ENCODE measurements at places on chromosomes 2 and 18.

DNA sequence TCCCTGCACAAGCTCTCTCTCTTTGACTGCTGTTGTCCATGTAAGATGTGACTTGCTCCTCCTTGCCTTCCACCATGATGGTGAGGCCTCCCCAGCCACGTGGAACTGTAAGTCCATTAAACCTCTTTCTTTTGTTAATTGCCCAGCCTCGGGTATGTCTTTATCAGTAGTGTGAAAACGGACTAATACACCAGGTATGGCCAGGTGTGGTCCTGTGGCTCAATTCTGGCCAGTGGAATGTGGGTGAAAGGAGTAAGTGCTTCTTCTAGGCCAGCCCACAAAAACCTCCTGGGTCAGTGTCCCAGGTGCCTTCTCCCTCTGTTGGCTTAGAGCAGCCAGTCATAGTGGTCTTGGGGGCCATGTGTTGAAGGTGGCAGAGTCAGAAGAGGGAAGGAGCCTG is 57.0 kb downstream of the PRKCE start:
- no peak for DNase-seq

DNA sequence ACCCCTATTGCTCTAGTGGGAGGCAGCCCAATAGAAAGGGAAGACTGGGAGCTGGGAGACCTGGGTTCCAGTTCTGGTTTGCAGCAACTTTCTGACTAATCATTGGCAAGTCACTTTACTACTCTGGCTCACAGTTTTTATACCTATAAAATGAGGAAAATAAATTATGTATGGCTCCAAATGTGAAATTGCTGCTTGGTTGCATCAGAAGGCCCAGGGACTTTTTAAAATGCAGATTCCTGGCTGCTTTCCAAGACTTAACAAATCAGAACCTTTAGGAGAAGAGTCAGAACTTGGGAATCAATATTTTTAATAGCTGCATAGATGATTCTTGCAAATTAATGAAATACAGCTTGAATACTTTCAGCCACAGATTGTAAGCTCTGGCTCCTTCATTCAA is 943.9 kb downstream of the EPHA4 start:
- DNase-seq, result no peak

GRCh38 chr2:170216428-170216827 is 38.5 kb downstream of the MYO3B start:
- no peak for DNase-seq

- DNase-seq, result no peak
Measured at GRCh38 chr18:45576931-45577330, 38.3 kb upstream of the SLC14A2 start.

DNA sequence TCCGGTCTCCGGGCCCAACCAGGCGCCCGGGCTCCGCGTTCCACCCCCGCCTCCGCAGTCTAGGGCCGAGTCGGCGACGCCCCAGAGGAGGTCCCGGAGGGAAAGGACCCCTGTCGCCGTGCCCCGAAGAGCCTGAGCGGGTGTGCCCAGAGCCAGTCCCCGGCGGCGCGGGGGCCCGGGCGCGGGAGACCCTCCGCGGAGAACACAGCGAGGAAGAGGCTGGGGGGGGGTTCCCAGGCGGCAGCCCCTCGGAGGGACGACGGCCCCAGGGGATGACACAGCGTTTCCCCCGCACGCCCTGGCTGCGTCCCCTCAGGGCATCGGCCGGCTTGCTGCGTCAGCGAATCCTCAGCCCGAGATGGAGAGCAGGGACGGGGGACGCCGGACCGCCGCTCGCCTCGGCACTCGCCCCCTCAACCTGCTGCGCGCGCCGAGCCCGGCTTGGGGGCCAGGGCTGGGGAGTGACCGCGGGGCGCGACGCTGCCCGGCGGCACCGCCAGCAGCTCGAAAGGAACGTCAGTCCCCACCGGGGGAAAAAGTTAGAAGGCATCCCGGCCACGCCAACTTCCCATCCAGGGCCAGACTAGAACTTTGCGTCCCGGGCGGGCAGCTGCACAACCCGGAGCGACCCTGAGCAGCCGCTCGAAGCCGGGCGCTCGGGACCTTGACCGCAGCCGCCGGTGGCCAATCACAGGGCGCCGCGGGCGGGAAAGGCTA is 711 bp downstream of the SFXN5 start:
- DNase-seq, result peak; percentile 70

DNA sequence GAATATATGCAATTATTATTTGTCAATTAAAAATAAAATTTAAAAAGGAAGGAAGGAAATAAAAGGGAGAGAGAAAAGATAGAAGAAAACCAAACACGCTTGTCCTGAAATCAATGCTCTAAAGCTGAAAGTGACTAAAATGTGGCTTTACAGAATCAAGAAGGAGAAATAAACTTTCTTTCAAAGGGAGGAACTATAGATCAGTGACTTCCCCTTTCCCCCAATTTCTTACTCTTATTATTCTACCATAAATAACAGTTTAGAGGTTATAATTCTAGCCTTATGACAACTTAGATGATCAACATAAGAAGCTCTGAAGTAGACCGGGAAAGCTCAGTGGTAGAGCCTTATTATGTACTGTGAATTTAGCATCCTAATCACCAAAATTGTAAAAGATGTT is 122.5 kb downstream of the ARHGAP15 start:
- no peak for DNase-seq

- DNase-seq, result no peak
Measured at GRCh38 chr2:11533278-11534070, at the start of gene GREB1. Gene GREB1, plus strand, starts transcription at chr2:11534045. Its CDS starts 22,570 bp downstream, at chr2:11556615.

- no peak for DNase-seq
Measured at GRCh38 chr2:196295005-196295404, 123.6 kb upstream of the STK17B start.

DNA sequence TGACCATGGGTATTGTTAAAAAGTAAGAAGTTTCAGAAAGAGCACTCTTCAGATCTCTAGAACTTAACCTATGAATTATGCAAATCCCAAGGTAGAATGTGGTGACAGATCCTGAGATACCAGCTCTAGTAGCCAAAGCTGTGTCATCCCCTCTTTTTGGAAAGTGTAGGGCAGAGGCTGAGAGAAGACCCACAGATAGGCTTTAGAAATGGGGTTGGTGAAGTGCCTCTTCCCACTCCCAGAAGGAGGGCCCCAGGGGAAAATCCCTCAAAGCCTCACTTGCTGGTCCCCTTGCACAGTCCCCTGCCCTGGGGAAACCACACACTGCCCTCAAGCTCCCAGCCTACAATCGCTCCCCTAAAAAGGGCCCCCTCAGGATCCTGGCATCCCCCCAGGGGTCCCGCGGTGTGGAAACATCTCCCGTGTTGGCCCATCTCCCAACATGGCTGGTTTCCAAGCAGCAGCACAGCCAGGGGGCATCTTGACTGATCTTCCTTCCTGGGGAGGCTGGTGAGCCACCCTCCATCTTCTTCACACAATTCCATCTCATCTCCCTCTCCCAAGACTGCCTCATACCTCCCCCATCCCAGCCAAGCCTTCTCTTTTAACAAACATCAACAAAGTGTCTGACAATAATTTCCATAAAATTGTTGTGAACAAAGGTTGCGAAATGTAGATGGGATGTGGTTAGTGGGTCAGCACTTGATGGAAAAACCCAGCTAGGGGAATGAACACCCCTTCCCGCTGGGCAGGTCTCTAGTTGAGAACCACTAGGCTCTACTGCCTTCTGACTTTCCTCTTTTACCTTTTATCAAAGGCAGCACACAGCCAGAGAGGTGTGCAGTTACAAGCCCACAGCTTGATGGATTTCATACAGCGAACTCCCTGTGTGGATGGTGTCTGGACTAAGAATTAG is 25.1 kb downstream of the MAL start:
- peak; percentile 59 for DNase-seq

GRCh38 chr2:231541645-231542044 is 11.4 kb upstream of the NMUR1 start:
- DNase-seq, result no peak

GRCh38 chr2:73089270-73090030 is 17.9 kb upstream of the SFXN5 start:
- DNase-seq, result no peak

DNA sequence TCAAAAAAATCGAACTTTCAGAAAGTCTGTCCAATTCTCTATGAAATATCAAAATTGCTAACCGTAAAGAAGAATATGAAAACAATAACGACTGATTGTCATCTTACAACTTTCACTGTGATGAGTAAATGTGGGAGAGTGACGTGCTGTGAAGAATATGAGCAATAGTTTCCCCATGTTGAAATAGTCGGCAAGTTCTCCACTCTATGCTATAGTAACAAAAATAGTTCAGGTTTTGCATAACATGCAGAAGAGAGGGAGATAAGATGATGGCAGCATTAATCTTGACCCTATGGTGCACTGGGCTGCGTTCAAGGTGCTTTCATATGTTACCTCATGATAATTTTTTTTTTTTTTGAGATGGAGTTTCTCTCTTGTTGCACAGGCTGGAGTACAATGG is 196.8 kb upstream of the CYRIA start:
- no peak for DNase-seq

GRCh38 chr2:18401471-18401870 is 159.0 kb downstream of the RDH14 start:
- DNase-seq, result no peak

- DNase-seq, result no peak
Measured at GRCh38 chr2:153875801-153876466, 4.2 kb downstream of the GALNT13 start.

GRCh38 chr2:62194558-62195420 is 1.1 kb upstream of the B3GNT2 start:
- DNase-seq, result no peak

DNA sequence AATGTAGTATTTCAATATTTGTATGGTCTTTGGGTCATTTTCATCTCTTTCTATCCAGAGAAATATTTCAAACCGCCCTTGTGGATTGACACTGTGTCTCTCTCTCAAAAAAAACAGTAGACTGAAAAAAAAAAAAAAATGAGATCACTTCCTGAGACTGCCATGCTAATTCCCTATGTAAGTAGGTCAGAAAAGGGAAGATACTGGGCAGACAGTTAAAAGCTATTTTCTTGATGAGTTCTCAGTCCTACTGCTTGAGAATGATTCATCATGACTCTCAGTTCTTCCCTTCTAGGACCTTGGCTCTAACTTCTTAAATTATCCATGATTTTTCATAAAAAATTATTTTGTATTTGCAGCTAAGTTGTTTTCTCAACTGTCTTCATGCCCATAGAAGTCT is 672.3 kb upstream of the REG3G start:
- DNase-seq, result no peak

- DNase-seq, result no peak
Measured at GRCh38 chr18:54529444-54529843, 61.6 kb upstream of the DYNAP start.

- peak; percentile 47 for DNase-seq
Measured at GRCh38 chr2:230828272-230828961, 36.3 kb upstream of the ITM2C start.

DNA sequence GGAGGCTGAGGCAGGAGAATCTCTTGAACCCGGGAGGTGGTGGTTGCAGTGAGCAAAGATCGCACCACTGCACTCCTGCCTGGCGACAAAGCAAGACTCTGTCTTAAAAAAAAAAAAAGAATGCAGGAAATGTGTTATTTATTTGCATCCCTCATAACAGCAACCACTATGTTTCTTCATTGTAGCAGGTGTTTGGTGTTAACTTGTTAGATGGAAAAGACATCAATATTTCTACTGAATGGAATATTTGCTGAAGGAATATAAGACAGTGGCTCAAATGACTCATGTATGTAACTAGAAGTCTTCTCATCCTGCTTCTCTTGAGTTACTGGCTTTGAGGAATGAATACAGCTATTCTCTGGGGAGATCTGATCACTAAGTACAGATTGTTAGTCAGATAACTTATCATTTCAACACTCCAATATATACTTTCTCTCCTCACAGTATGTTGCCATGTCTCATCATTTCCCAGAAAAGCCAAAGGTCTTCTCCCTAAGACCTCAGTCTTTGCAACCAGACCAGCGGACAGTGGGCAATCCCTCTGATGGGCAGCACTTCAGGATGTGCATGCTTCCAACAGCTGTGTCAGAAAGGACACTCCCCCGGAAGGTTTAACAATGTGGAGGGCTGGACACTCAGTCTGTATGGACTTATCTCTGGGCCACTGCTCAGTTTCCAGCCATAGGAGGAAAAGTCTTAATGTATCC is 104.4 kb upstream of the STK17B start:
- DNase-seq, result no peak

GRCh38 chr2:130353291-130354138 is 2.3 kb upstream of the PTPN18 start:
- DNase-seq, result no peak

- no peak for DNase-seq
Measured at GRCh38 chr2:49069829-49070228, 84.5 kb downstream of the FSHR start.

DNA sequence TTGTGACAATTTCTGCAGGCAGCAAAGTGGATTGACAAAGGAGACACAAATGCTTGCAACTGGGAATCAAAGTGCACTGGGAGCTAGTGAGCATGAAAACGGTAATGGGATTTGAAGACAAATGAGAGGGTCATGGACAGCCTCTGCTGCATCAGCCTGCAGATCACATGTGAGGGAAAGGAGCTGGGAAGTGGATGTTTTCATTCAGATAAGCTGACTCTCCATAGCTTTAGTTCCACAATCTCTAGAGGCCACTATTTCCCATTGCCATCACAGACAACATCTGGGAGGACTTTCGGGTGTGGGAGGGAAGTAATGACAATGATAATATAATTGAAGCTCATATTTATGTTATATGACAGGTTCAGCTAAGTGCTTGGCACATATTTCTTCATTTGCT is 28.4 kb downstream of the ADCYAP1 start:
- DNase-seq, result no peak

DNA sequence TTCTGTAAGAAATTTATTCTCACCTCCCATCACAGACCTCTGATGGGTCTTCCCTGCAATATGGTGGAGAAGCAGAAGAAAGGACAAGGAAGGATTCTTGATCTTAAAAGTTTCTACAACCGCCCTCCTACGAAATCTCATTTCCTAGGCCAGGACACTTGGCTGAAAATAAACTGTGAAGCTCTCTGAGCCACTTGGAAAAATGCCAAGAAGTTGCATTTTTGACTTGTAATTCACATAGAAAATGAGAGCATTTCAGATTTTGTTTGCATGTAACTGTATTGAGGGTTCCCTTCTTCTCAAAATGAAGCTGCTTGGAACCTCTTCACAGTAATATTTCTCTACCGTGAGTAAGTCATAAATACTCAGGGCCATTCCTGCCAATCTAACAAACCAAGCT is 458.3 kb upstream of the SLC14A2 start:
- no peak for DNase-seq

- peak; percentile 45 for DNase-seq
Measured at GRCh38 chr2:203705178-203705577, 1.3 kb upstream of the CD28 start.

GRCh38 chr2:237542001-237542704 is 24.2 kb upstream of the PRLH start:
- no peak for DNase-seq

DNA sequence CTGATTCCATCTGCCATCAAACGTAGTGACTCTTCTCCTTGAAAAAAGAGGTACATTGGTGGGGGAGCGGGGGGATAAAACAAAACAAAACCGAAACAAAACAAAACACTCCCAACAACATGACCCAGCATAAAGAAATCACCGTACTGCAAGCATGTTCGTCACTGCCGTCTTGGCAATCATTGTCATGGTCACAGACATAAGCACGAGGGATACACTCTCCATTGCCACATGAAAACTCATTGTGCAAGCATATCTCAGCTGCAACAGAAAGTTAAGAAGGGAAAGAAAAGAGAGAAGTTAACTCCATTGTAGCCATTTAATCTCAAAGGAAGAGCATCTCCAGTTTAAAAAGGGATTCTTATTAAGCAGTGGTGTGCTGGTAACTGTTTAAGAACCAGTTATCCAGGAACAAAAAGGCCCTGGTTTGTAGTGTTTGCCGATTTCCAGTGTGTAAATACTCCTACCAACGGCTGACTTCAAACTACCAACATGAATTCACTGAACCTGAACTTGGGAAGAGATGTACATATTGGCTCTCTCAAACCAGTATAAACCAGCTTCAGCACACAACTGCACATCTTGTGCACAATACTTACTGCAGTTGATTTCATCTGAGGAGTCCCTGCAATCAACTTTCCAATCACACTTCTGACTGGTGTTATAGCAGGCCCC is 68.2 kb downstream of the LRP2 start:
- DNase-seq, result no peak
